ENCODE measurements at places on chromosomes 3 and 15.

DNA sequence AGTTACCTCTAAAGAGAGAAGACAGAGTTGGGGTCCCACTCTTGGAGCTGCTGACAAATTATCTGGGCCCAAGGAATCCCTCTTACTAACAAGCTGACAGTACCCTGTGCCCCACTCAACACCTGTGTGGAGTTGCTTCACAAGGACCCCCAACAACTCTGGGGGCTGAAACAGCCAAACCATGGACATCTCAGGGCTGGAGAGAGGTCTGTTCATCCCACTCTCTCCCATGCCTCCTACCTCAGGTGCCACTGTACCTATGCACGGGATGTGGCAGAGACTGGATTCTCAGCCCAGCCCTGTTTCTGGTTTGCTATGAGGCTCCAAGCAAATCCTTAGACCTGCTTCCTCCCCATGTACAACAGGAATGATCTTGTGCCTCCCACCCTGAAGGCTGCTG is 101.7 kb downstream of the ETFA start:
- DNase-seq: no peak

DNA sequence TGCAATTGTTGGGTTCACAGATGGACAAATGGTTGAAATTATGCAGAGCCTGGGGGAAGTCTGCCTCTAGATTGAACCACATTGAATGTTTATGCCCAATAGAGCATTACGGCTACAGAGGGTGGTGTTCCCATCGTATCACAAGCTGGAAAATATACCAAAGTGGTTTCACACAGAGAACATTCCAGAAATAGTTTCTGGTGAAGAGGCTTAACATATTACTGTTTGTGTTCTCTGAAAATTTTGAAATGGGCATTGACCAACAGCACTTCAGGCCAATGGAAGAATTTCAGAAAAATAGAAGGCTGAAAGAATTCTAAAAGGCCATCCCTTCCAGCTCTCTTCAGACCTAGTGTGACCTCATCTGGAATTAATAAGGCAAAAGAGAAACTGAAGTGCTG is 203.9 kb downstream of the NEK10 start:
- DNase-seq: no peak

GRCh38 chr3:39965997-39966396 is 156.6 kb downstream of the MYRIP start:
- DNase-seq: no peak

GRCh38 chr15:63277893-63278456 is 570 bp downstream of the APH1B start:
- no peak for DNase-seq

GRCh38 chr15:96629511-96629910 is 299.0 kb downstream of the NR2F2 start:
- no peak for DNase-seq

DNA sequence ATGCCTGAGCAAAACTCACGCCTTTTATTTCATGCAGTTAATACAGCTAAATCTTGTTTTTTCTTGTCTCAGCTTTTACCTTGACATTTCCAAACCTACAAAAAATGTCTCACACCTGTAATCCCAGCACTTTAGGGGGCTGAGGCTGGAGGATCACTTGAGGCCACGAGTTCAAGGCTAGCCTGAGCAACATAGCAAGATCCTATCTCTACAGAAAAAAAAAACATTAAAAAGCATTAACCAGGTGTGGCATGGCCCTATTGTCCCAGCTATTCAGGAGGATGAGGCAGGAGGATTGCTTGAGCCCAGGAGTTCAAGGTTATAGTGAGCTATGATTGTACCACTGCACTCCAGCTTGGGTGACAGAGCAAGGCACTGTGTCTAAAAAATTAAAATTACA is 3.9 kb upstream of the TMEM212 start:
- no peak for DNase-seq

DNA sequence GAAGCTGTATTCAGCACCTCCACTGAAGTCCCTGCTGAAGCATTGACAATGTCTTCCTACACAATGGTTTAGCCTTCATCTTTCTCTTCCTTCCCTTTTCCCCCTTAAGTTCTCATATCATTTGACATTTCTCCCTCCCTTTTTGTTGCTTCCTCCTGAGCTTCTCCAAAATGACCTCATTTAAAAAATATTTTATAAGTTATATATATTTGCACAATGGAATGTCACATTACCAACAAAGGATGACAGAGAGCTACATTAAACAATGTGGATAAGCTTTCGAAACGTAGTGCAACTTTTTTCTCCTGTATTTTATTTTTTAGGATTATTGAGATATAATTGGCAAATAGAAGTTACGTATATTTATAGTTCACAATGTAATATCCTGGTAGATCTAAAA is 13.2 kb upstream of the DLG1 start:
- no peak for DNase-seq

DNA sequence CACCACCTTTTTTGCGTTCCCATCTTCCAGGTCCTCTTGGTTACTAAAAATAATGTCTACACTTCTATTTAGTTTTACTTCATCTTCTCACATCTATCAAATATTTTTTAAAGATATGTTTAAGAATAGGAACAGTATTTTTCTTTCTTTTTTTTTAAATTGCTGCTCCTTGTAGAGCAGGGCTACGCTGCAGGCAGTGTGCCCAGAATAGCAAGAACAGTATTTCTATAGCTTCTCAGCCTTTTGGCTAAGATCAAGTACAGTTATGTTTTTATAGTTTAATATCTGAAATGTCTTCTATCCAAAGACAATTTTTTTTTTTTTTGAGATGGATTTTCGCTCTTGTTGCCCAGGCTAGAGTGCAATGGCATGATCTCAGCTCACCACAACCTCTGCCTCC is 73.0 kb downstream of the MYO9A start:
- no peak for DNase-seq

- no peak for DNase-seq
These were observed 166.9 kb downstream of the ULK4 start for GRCh38 chr3:41794748-41795589.

GRCh38 chr3:127762077-127762786 is 60.1 kb downstream of the MGLL start:
- DNase-seq: no peak

All from activated CD4-positive, alpha-beta T cell treated with anti-CD3 and anti-CD28 coated beads, Interleukin-2, amount 50 U/mL, for 1 hour (primary cell).